ENCODE measurements at places on chromosomes 5 and 9.

- DNase-seq: no peak
These were observed 53.6 kb downstream of the ASS1 start for GRCh38 chr9:130498298-130498917.

GRCh38 chr9:108511307-108511706 lies 344.5 kb downstream of the ACTL7B start:
- no peak for DNase-seq

DNA sequence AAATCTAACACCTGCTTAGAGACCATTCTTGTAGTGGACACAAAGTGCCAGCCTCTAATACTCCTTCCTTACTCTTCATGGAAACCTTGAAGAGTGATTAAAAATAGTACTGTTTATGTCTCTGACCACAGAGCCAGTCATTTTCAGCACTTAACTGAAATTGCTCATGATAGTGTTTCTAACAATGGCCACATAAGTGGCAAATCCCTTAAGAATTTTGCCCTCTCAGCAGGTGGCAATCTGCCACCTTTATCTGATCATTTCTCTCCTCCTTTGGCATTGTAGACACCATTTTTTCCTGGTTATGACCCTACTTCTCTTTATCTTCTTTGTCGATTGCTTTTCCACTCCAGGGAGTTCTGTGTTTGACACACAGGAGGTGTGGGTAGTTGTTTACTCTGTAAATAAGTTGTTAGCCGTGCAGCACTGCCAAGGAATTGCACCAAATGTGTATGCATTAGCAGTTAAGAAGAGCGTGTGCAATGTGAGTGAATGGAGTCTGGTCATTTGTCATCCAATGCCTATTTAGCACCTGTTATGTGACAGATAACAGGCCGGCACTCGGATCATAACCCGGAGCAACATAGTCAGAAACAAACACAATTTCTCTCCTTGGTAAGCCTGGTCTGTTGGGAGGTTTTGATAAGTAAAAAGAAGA lies 36.8 kb upstream of the STARD4 start:
- DNase-seq: no peak

GRCh38 chr9:93131599-93132286 lies 2.3 kb downstream of the NINJ1 start:
- DNase-seq: no peak
